Osteoblast (primary cell): ENCODE measurements at places on chromosomes 12 and 14. TPM values are rescaled to one million over a fixed set of nuclear protein-coding genes. Genes with fewer than 3 reads are reported as not detected.

Gene CRIP1
- 5.0 and 8.7 TPM in 2 replicates for total RNA-seq

Gene C12orf56
- under 0.01 and 0.36 TPM in 2 replicates for total RNA-seq

GRCh38 chr12:75591628-75592027 is 80.2 kb upstream of the KRR1 start:
- no peak overlapping the region for H3K27ac ChIP-seq
- peaks cover 7% of the 10 kb centered on the region for H3K4me1 ChIP-seq
- H3K36me3 ChIP-seq: no peaks in the 10 kb centered on the region
- H3K27me3 ChIP-seq: no peaks in the 10 kb centered on the region
- no peak overlapping the region for H3K4me3 ChIP-seq

DNA sequence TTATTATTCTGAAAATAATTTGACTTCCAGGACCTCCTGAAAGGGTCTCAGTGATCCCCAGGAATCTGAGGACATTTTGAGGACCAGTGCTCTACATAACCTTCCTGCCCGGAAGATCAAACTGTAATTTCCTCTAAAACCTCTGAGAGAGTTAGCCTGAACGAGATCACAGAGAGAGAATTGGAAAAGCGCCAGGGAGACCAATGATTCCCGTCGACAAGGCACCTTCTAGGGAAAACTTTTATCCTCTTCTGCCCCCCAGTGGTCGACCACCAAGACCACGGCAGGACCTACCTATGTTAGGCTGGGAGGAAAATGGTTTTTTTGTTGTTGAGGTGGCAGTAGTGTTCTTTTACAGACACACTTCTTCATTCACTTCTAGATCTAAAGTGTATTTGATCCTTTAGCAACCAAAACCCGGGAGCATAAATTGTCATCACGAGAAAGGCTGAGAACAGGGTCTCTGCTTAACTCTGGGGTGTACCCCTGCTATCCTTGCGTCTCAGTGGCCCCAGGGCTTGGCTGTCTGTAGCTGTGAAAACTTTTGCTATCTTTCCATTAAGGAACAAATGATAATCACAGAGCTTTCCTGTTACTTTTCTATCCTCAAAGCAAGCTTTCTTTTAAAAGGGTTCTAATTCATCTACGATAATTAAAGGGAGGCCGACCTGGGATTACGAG is 62.9 kb upstream of the NID2 start:
- no peaks in the 10 kb centered on the region for H3K36me3 ChIP-seq
- peaks cover 3% of the 10 kb centered on the region for H3K4me1 ChIP-seq
- no peaks in the 10 kb centered on the region for H3K27me3 ChIP-seq

GRCh38 chr14:83463500-83464098 is 1929.9 kb upstream of the SEL1L start:
- H3K36me3 ChIP-seq: no peaks in the 10 kb centered on the region
- H3K27me3 ChIP-seq: no peaks in the 10 kb centered on the region
- H3K4me1 ChIP-seq: no peaks in the 10 kb centered on the region
